Stimulated activated CD4-positive, alpha-beta T cell treated with anti-CD3 and anti-CD28 coated beads, Interleukin-12 subunit alpha, Interleukin-12 subunit beta, amount 100 ng/mL, for 4 hours (primary cell): ENCODE measurements at places on chromosomes 4 and X.

DNA sequence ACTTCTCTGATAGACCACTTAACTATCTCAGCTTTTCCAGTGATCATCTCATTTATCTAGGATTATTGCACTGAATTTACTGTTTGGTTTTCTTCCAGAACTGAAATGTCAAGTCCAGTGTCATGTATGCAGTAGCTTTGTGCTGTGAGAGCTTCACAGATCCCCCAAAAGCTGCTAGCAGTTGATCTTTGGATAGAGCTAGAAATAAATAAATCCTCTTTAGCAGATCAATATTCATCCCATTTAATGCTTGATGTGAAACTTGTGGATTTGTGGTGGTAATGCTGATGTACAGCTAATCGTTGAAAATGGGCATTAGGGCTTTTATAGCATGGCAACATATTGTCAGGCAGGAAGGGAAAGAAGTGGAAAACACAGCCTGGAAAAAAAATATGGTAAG is 509.6 kb upstream of the FAM241A start:
- DNase-seq = no peak

GRCh38 chrX:152276277-152276676 is 137.9 kb upstream of the MAGEA10 start:
- DNase-seq = no peak

DNA sequence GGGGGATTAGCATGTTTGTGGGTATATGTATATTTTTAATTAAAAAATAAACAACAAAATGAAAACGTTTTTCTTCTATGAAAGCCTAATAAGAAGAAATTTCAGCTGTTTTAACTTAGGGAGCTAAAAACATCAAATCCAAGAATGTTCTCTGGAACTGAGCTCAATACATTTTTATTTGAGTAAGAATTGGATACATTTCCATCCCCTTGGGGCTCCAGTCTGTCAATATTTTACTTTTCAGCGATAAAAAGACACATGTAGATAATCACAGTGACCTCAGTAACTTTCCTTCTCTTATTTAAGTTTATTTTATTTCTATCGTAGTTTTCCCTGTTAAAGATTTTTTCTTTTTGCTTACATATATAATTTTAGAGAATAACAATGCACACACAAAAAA is 59.3 kb downstream of the ELOVL6 start:
- no peak for DNase-seq

- DNase-seq = no peak
Measured at GRCh38 chrX:2391869-2392606, 108.7 kb downstream of the DHRSX start.

DNA sequence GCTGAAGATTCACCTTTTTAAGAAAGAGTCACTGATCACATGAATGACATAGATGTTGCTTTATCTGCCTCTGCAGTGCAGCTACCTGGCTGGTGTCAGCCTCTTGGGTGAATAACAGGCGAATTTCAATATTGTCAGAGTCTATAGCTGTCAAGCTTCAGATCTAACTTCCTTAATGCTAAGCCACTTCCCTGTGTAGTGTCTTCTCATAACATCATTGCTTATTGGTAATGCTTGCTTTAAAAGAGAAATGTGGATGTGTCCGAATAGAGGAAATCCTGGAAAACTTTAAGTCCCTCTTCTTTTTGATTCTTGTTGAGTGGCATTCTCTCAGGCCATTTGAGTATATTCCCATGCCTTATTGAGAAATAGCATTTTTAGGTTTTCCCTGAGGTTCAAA is 7.3 kb upstream of the IGFBP7 start:
- no peak for DNase-seq

GRCh38 chr4:119125931-119126330 is 9.7 kb upstream of the MYOZ2 start:
- DNase-seq = no peak

- DNase-seq = no peak
Measured at GRCh38 chrX:9899640-9900111, 67.5 kb upstream of the CLDN34 start.

GRCh38 chr4:68369142-68369805 is 19.4 kb upstream of the YTHDC1 start:
- DNase-seq = no peak

GRCh38 chrX:68461576-68461975 is 28.3 kb upstream of the OPHN1 start:
- no peak for DNase-seq

DNA sequence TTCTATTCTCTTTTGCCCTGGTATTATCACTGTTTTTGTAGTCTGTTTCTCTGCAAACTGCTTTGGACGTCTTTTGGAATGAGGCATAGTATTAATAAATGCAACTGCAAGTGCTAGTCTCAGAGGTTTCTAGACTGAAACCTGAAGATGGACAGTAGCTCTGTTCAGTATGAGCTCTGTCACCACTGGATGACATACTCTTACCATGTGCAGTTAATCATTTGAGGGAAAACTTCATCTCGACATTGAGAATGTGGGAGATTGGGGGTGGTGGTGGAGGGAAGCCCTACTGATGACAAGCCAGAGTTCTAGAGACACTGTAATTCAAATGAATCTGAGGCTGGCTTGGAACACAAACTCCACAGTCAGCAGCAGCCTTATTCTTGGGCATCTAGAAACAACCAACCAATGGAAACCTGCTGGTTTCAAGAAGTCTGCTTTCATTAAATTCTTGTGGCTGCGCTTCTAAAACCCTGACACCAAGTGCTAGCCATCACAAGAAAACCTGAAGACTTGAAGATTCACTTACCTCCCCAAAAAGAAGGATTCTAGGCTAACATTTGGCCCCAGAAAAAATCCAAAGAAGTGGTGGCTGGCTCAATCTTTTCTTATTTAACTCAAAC is 161.7 kb downstream of the RASL11B start:
- DNase-seq = no peak

GRCh38 chrX:124726292-124726691 is 379.9 kb downstream of the SH2D1A start:
- DNase-seq = no peak

DNA sequence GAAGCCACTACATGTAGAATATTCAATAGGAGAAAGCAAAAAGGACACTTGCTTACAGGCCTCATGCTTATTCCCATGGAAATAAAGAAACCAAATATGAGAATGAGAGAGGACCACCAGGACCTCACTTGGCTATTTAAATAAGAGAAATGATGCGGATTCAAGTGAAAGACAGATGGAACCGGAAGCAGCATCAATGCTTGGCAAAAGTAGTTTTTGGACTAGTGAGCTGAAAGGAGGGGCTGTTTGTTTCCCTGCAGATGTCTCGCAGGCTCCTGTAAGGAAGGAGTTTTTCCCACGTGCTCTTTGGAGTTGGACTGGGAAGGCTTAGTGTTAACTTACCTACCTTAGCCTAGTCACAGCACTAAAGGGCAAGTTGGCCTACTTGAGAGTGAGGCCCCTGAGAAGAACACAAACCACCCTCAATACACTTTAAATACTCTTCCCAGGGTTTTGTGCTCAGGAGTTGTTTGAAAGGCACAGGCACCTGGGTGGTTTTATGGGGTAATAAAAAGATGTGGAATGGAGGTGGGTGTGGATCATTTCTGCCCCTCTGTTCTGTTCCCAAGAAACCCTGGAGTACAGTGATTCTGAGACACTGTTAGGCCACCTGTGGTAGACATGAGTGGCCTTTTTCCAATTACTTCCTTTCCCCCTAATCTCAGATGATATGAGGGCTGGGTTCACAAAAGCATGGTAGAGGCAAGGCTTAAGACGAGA is 113.3 kb upstream of the C1GALT1C1 start:
- no peak for DNase-seq

DNA sequence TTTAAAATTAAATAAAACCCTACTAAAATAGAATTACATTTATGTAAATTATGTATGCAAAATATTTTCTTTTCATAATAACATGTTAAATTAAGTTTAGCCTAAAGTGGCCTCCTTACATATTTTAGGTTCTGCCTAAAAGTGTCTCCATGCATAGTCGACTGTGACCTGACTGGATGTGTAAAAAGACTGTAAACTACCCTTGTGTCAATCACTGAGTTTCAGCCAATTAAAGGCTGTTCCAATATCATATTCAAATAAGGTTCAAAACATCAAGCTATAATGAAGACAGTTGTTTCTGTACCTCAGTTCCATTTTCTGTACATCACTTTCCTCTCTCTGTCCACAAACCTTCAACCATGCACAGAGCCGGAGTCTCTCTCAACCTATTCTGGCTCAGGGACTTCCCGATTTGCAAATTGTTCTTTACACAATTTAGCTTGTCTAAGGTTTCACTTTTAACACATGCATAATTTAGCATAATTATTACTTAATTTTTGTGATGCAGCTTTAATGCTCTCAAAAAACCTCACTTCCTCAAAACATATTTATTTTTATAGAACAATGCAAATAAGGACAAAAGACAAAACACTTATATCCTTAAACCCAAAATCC is 60.1 kb downstream of the SH3RF1 start:
- no peak for DNase-seq

DNA sequence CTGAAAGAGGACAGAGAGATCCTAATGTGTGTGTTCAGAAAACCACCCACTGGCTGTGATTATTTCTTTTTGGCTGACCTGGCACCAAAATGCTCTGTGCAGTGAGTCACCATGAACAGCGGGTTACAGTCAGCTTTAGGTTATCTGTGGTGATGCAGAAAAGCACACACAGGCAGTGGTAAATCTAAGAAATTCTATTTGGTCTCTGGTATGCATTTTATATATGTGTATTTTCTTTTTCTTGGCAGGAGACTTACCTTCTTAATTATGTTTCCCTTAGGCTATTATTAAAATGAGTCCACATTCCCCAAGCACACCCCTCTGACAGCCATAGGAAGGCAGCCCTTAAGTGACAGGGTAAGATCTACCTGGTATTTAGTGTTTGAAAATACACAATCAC is 79.1 kb upstream of the TFDP3 start:
- no peak for DNase-seq

- DNase-seq = no peak
Measured at GRCh38 chrX:134734466-134734952, 76.2 kb upstream of the PLAC1 start.

- DNase-seq = no peak
Measured at GRCh38 chrX:141642979-141643378, 53.5 kb downstream of the SPANXA2 start.

GRCh38 chrX:148698221-148698620 is 197.8 kb downstream of the AFF2 start:
- no peak for DNase-seq

DNA sequence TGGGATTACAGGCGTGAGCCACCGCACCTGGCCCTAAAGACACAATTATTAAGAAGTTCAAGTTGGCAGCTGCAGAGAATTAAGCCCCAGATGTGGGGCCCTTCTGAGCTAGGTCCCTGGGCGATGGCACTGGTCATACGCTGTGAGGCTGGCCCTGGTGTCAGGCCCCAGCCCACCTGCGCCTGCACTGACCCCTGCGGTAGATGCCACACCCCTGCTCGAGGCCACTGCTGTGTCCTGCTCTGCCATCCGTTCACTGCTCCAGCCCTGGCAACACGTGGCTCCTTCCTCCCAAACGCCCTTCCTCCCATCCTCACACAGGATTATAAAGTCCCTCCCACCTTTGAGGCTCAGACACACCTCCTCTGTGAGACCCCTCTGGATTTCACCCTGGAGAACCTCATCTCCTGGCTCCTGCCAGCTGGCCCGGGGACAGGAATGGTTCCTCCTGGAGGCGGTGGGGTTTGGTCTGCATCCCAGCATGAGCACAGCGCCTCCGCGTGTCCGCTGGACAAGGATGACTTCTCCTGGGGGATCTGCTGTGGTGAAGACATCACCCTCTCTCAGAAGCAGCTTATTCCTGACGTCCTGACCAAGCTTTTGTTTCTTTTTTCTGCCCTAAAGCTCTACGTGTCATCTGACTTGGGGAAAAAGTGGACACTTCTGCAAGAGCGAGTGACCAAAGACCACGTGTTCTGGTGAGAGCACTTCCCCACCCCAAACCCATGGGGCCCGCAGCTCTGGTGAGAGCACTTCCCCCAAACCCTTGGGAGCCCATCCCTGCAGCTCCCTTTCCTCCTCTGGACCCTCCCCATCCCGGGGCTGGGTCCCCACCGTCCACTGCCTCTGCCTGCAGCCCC is 219.0 kb upstream of the PSAPL1 start:
- DNase-seq = no peak

GRCh38 chr4:139461022-139461628 is 7.2 kb downstream of the RAB33B start:
- DNase-seq = no peak

DNA sequence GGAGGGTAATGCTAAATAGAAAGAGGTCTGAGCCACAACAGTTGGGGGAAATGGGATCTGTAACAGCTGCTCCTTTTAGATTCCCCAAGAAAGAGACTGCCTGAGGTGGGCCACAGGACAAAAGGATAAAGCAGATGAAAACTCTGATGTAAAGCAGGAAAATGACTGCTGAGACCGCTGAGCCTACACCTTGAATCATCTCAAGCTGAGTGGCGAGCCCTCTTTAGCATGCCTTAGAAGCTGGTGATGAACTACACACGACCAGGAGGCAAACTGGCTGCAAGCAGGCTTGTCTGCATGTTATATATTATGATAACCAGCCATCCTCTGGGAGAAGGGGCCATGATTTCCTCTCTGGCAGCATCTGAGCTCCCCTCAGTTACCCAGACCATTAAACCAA is 88.4 kb downstream of the TTC29 start:
- DNase-seq = no peak

DNA sequence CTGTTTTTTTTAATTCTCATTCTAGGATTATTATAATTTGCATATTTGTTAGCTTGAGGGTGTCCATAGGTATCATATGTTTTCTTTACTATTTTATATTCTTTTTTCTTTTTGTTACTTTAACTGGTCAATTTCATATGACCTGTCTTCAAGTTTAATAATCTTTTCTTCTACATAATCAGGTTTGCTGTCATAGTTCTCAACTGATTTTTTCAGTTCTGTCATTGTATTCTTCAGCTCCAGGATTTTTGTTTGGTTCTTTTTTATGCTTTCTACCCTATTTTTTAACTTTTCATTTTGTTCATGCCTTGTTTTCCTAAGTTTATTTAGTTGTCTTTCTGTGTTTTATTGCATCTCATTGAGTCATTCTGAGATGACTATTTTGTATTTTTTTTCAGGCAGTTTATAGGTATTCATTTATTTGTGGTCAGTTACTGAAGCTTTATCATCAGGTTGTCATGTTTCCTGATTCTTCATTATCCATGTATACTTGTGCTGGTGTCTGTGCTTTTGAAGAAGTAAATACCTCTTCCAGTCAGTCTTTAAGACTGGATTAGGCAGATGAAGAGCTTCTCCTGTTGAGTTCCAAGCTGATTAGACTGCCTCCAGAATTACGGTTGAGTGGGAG is 220.3 kb upstream of the VEGFC start:
- no peak for DNase-seq

GRCh38 chr4:128285085-128285997 is 2.3 kb downstream of the PGRMC2 start:
- no peak for DNase-seq

GRCh38 chr4:83318666-83319065 is 16.0 kb downstream of the HPSE start:
- DNase-seq = no peak

GRCh38 chr4:89674876-89675459 is 162.0 kb downstream of the SNCA start:
- DNase-seq = no peak

DNA sequence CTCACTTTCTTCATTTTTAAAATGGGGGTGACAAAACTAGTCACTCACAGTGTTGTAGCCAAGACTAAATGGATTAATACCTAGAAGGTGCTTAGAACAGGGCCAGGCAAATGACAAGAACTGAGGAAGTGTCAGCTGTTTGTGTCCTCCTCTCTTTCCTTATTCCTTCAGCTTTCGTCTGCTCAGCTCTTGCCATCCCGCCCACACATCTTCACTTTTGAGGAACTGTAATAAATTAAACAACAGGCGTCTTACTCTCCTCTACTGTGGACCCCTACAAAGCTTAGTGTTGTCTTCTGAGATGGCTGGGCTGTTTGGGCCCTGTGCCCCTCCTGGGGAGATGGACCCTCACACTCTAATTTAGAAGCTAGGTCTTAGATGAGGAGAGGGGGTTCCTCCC is 2.7 kb downstream of the HPSE start:
- DNase-seq = no peak
